GM12878 (cell line): ENCODE measurements at places on chromosomes 7 and 10. TPM values are rescaled to one million over a fixed set of nuclear protein-coding genes. Genes with fewer than 3 reads are reported as not detected.
A peak's percentile ranks its signal among the peaks of the same experiment; 100 is the strongest.

DNA sequence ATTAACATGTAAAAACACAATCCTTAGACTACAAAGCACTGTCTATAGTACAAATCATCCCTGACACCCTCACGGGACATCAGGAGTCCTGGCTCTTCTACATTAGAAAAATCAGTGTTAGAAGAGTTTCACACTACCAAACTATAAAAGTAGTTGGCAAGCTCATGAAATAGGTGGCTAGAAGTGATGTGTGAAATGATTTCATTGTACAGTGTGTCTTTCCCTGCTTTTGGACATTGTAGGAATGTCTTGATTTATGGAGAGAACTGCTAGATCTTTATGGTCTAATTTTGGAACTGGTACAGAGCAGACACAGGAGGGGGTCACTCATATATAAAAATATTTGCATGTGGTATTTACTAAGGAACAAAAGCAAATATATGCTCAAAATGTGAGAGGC, 33.2 kb downstream of the SEMA3A start:
- DNase-seq = no peak

GRCh38 chr10:36188461-36188860, 546.4 kb upstream of the FZD8 start:
- DNase-seq = no peak

- DNase-seq = no peak
These were observed 326.9 kb downstream of the GPAM start for GRCh38 chr10:111856631-111857030.

DNA sequence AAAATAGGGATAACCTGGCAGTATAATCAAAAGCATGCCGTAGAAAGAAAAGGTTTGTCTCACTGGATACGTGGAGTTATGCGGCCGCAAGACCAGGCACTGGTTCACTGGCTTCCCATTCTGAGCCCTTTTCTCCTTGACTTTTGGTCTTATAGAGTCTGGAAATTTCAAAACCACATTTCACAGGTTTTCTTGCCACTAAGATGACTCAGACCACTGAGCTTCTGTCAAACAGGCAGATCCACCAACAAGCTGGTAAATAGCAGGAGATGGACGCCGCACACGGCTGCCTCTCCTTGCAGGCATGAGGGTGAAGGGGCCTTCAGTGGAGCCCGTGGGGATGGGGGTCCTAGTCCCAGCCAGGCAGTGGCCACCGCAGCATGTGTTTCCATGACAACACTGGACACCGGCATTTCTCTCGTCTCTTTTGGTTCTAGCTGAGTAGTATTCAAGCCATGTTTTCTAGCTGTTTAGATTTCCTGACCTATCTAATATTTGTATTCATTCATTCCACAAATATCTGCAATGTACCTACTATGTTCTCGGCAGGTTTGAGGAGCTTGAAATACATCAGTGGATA, 55.5 kb downstream of the KLF6 start:
- DNase-seq = no peak

DNA sequence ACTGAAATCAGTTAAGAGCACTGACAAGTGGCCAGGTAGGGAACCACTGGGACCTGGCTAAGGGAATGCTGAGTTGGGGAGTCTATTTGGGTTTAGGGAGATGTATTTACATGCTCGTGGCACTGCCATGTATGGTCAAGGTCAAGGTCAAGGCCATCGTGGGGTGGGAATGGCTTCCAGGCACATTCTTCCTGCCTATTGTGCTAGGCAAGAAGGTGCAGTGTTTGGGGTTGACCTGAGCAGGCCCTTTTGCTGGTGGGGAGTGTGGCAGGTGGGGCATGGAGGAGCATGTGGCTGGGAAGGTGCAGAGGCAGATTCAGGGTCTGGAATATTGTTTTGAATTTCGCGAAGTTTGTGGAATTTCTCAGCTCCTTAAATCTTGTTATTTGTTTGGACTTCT, 17.8 kb downstream of the FAM241B start:
- DNase-seq = no peak

DNA sequence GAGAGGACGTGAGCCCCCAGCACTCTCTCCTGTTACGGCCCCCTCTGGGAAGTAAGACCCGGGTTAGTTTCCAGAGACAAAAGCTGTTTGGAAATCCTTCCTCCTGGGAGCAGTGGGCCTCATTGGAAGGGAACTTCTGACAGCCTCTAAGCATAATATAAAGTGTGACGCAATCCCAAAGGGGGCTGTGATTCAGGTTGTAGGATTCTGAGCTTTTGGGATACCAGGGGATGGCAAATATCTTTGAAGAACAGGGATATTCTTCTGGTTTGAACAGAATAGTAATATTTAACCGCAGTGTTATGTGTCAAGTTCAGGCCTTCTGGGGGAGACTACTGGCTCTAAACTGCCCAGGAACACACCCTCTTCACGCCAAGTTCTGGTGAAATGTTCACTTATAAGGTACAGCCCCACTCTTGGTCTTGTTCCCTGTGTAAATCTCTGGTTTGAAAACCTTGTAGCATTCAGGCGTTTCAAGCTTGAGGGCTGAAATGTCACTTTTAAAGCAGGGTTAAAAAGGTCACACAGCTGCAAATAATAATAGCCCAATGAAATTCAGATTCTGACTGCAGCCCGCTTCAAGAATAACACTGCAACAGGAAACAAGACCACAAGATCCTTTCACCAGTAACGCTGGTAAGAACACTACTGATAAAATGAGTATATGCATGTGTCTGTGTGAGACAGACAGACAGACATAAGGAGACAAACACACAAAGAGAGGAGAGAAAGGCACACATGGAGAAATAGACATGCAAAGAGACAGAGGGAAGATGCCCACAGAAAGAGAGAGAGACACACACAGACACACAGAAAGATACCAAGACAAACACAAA, 69.0 kb downstream of the CREB5 start:
- peak; percentile 85 for DNase-seq

GRCh38 chr7:44473295-44473694, 17.2 kb downstream of the NUDCD3 start:
- DNase-seq = no peak

DNA sequence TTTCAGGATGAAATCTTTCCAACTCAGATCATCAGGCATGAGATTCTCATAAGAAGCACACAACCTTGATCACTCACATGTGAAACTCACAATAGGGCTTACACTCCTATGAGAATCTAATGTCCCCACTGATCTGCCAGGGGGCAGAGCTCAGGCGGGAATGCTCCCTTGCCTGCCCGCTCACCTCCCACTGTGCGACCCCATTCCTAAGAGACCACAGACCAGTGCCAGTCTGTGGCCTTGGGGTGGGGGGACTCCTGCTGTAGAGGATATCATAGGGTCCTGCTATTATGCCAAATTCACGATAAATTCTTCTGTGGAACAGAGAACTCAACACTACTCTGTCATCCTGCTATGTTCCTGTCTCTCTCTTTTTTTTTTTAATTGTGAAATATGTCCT, 5.2 kb upstream of the RASGEF1A start:
- no peak for DNase-seq

- DNase-seq = no peak
These were observed 2.4 kb downstream of the BLVRA start for GRCh38 chr7:43760861-43761260.

GRCh38 chr10:36087006-36088005, 445.2 kb upstream of the FZD8 start:
- DNase-seq = no peak

GRCh38 chr10:30562787-30563186, 66.8 kb downstream of the LYZL2 start:
- no peak for DNase-seq

- DNase-seq = no peak
These were observed 70.3 kb upstream of the LRGUK start for GRCh38 chr7:134056816-134057215.

GRCh38 chr7:135385209-135385608, 124.7 kb downstream of the CNOT4 start:
- DNase-seq = no peak

DNA sequence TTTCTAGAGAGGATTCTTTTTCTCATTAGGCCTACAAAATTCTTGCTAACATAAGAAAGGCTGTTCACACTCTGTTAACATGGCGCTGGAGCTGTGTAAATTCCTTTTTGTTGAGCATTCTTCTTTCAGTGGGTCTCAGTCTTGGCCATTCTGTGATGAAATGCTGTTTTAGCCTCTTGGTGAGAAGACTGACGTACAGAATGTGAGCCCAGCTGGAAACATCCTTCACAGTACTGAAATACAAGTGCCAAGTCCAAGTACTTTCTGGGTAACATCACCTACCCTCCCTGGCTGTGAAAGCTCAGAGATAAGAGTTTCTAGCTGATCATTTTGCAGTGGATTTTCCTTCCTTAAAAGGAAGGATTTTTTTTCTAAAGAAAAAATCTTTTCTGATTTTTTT, 231.8 kb downstream of the AHR start:
- no peak for DNase-seq

DNA sequence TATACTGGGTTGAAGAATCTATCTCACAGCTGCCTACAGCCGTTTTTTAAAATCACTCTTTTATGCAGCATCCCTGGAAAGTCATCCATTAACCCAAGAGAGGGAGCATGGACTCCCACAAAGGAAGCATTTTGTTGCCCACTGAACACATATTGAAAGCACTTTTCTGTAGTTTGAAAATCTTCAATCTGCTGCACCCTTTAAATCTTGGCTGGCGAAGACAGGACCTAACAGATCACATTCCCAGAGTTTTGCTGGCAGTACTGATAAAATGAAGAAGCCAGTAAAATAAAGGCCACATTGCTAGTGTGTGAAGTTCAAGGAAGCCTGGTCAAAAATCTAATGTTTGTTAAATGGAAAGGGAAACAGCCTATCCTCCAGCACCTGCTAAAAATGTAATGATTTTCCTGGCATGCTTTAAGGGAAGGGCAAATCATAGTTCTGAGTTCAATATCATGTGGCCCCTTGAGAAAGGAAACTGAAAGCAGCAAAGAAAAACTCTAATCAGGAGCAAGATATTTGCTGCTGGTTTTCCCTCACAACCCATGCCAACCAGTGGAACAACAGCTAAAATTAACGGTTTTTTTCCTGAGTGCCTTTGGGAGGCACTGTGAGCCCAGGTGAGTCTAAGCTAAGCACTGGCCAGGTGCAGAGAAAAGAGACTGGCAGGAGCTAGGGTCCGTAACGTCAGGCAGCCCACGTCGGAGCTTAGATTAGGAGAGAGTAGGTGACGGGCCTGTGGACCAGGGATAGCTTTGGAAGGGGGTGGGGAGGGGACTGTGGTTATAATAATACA, 97.9 kb upstream of the PALS2 start:
- no peak for DNase-seq

- DNase-seq = no peak
These were observed 304.6 kb downstream of the TNS3 start for GRCh38 chr7:47277321-47277781.

DNA sequence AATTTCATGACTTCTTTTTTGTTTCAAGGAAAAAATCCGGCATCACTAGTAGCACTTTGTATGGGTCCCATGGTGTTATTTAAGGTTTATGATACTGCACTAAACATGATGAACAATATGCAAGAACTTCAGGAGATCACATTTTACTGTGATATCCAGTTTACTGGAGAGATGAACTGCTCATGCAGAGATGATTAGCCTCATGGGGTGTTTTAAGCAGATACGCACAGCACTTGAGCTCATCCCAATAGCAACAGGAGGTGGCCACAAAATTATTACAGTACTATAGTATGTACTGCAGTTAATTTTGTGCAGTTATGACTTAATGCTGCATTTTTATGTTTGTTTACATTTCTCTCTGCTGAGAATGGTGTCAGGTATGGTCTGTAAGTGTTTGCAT, 303.7 kb upstream of the PCDH15 start:
- no peak for DNase-seq

- no peak for DNase-seq
These were observed 227.2 kb downstream of the CUX1 start for GRCh38 chr7:102044641-102044983.

DNA sequence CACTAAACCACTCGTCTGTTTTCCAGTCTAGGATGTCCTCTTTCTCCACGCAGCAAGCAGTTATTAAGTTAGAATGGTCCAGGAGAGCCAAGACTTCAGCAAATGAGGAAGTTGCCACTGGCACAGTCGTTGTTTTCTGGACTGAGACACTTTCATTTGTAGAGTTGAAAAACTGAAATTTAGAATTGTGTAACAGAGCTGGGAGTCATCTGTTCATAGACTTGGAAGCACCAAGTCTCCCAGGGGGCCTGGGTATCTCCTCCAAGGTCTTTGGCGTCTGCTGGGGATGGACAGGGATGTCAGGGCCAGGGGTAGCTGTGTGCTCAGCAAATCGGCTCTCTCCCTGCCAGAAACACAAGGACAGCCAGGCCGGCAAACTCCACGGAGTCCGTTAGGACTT, 208.4 kb downstream of the FANK1 start:
- no peak for DNase-seq

The IRF5 gene
- 84.1 and 88.2 TPM in 2 replicates for polyA plus RNA-seq

The ATXN7L1 gene
- 1.8 and 2.1 TPM in 2 replicates for polyA plus RNA-seq

The LRIT1 gene
- polyA plus RNA-seq = not detected in 2 replicates

The HTR5A gene
- polyA plus RNA-seq = not detected in 2 replicates

The GPR146 gene
- 0.56 and 0.64 TPM in 2 replicates for polyA plus RNA-seq
